ENCODE measurements at places on chromosomes 7 and 10.

DNA sequence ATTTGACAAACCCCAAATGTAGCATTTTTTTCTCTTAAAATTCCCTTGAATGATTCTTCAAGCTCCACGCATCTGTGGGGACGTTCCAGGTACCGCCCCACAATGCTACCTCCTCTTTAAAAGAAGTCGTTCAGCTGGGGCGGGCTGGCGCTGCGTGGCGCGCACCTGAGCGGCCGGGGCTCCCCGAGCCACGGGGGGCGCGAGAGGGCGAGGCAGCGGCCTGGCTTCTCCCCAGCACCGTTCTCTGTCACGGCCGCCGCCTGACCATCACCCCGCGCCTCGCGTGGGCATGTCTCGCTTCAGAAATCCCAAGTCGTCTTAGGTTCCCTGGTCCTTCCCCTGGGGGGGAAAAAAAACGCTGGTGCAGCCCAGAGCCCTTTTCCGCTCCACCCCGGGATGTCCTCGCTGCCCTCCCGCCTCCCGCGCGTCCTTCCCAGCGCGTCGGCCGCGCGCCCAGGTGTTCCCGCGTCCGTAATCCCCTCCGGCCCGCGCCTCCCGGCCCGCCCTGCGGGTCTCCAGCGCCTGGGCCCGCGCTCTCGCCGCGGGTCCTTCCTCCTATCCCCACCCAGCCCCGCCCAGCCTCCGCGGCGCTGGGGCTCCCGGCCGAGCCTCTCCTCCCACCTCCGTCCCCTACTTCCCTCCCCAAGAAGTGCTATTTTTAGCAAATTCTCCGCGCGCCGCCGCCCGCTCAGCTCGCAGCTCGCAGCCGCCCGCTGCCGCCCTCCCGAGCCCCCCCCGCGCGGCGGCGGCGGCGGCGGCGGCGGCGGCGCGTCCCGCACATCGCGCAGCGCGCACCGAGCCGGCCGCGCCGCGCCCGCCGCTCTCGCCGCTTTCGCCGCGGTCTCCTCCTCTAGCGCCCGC, 58.7 kb upstream of the PRPS1L1 start:
- peaks cover 2% of the 10 kb centered on the region for H3K4me1 ChIP-seq
- DNase-seq: no peak
- H3K36me3 ChIP-seq: no peaks in the 10 kb centered on the region
- peak overlapping the region; percentile 46 for H3K4me3 ChIP-seq
- H3K27me3 ChIP-seq: peaks cover 47% of the 10 kb centered on the region

DNA sequence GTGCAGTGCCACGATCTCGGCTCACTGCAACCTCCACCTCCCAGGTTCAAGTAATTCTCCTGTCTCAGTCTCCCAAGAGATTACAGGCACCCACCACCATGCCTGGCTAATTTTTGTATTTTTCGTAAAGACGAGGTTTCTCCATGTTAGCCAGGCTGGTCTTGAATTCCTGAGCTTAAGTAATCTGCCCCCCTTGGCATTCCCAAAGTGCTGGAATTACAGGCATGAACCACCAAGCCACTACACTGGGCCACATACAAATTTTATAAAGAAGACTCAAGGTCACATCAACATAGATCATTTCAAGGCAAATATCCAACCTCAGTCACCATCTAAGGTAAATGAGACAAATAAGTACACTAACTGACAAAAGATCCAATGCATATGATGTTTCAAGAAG, 32.1 kb downstream of the IGF2BP3 start:
- no peak for DNase-seq
- H3K27ac ChIP-seq: no peak overlapping the region
- peaks cover 5% of the 10 kb centered on the region for H3K27me3 ChIP-seq
- H3K4me3 ChIP-seq: no peak overlapping the region
- H3K36me3 ChIP-seq: no peaks in the 10 kb centered on the region

DNA sequence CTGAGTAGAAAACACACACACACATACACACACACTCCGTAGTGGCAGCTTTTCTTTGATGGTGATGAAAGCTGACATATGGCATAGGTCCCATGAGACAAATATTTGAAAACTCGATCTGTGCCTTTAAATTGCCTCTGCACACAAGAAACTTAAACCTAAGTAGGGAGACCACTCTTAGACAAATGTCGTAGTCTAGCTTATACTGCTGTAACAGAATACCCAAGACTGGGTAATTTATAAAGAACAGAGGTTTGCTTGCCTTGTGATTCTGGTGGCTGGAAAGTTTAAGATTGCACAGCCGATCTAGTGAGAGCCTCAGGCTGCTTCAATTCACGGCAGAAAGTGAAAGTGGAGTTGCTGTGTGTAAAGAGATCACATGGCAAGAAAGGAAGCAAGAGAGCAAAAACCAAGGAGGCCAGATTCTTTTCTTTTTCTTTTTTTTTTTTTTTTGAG, 489.4 kb upstream of the SORCS1 start:
- H3K27ac ChIP-seq: peak overlapping the region; percentile 32
- peaks cover 7% of the 10 kb centered on the region for H3K4me1 ChIP-seq
- H3K36me3 ChIP-seq: no peaks in the 10 kb centered on the region
- DNase-seq: peak; percentile 22
- H3K27me3 ChIP-seq: no peaks in the 10 kb centered on the region

DNA sequence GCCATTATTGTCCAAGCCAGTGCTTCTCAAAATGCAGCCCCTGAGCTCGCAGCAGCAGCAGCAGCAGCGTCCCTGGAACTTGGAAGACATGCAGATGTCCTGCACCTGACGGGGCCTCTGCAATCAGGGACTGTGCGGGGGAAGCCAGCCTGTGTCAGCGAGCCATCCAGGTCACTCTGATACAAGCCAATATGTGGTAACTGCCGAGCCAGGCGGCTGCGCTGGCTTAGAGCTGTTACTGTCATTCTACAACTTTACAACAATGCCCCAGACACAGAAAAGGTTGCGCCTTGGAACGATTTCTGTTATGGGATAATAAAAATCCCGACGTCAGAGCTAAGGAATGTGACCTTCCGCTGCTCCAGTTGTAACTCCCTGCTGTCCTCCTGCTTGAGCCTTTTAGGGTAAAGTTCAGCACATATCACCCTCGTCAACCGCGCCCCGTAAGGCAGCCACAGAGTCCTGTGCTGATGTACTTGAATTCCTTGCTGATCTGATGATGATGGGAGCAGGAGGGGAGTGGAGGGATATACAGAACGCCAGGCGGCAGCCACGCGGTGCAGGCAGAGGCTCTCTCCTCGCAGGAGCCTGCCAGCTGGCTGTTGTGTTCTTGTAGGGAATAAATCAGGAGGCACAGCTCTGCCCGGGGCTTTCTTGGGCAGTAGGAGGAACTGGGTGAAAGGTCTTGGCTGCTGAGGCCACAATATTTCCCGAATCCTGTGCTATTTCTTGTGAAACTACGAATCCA, 20.0 kb upstream of the CRYGN start:
- H3K4me1 ChIP-seq: peaks cover 6% of the 10 kb centered on the region
- no peak overlapping the region for H3K27ac ChIP-seq
- H3K27me3 ChIP-seq: peaks cover 12% of the 10 kb centered on the region
- no peak overlapping the region for H3K4me3 ChIP-seq

DNA sequence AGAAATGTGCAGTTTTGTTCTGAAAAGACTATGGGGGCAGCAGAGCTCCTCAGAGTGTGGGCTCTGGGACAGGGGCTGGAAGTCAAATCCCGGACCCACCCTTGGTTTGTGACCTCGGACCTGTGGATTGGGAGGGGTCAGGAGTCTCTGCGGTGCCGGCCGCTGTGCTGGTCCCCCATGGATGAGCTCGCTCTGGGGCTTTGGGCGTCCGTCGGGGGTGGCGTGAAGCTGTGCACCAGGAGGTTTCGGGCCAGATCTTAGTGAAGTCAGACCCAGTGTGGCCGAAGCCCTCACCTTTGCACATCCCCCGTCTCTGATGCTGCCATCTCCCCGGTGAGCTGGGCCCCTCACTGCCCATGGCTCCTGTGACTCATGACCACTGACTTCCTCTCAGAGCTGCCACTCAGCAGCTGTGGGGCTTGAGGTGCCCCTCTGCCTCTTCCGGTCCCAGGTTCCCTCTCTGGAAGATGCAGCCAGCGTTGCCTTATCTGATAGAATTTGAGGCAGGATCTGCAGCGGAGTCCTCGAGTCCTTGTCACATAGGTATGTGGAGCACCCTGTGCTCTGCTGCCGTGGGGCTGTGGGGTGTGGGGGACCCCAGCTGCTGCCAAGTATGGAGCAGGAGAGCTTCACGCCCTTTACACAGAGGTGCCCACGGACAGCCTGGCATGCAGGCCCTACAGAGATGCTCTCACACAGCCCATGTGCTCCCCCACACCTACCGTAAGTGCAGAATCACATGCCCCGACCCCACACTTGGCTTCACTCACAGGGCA, 11.4 kb upstream of the SCART1 start:
- peaks cover 3% of the 10 kb centered on the region for H3K27me3 ChIP-seq
- H3K4me3 ChIP-seq: peak overlapping the region; percentile 27
- peak; percentile 60 for DNase-seq

DNA sequence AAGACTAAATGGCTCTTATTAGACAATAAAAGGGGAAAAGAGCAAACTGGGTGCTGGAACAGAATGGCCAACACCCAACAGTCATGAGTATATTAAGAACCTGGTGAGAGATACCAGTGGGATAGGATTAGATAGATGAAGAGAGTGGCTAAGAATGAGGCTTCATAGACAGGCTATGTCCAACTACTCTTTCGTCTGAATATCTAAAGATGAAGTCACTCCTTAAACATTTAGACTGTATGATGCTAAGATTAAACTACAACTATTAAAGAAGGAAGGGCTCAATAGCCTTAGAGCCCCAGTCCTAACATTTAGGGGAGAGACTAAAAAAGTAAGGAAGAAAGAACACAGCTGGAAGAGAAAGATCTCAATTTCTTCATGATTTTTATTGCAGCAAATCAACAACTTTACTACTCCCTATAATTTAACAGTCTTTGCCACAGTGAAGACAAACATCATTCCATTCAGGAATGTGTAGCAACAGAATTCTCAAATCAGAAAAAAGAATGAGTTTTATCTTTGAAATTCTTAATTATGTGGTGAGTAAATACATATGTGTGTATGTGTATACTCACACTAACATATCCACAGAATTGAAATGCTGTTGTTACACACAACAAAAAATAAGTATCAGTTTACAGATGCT, 45.6 kb downstream of the CACNA2D1 start:
- no peaks in the 10 kb centered on the region for H3K36me3 ChIP-seq
- H3K27ac ChIP-seq: no peak overlapping the region
- H3K4me1 ChIP-seq: no peaks in the 10 kb centered on the region
- no peak for DNase-seq
- H3K27me3 ChIP-seq: no peaks in the 10 kb centered on the region
- H3K4me3 ChIP-seq: no peak overlapping the region

GRCh38 chr7:63925626-63926460, 72.8 kb upstream of the ZNF722 start:
- peak overlapping the region; percentile 87 for H3K4me3 ChIP-seq
- peak overlapping the region; percentile 93 for H3K27ac ChIP-seq
- peaks cover 8% of the 10 kb centered on the region for H3K36me3 ChIP-seq
- H3K4me1 ChIP-seq: peaks cover 16% of the 10 kb centered on the region
- DNase-seq: peak; percentile 89
- no peaks in the 10 kb centered on the region for H3K27me3 ChIP-seq

DNA sequence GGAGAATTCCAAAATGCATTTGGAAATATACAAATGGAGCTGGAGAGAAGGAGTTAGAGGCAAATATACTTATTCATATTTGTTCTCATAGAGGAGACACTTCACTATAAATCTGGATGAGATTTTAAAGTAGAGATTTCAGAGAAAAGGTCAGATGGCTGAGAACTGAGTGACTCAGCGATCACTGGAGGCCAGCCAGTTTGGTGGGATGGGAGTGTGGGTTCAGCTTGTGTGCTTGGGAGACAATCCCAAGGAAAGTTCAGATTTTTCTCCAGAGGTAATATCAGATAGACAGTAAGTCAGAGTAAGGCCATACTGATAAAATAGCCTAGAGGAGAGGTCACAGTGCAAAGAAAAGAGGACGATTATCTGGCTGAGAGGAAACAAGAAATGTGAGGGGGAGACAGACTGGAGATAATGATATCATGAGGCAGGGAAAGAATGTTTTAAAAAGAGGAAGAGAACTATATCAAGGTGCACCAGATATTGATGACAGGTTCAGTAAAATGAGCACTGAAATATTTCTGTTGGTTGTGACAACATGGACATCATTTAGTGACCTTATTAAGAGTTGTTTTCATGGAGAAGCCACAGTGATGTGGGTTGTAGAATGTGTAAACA, 67.0 kb downstream of the MDFIC start:
- H3K36me3 ChIP-seq: peaks cover 60% of the 10 kb centered on the region
- no peaks in the 10 kb centered on the region for H3K27me3 ChIP-seq
- H3K4me1 ChIP-seq: no peaks in the 10 kb centered on the region

- no peak for DNase-seq
- H3K36me3 ChIP-seq: no peaks in the 10 kb centered on the region
- H3K4me3 ChIP-seq: no peak overlapping the region
- H3K27me3 ChIP-seq: no peaks in the 10 kb centered on the region
- H3K27ac ChIP-seq: no peak overlapping the region
- H3K4me1 ChIP-seq: no peaks in the 10 kb centered on the region
These were observed 30.8 kb upstream of the SCIN start for GRCh38 chr7:12539681-12540080.

DNA sequence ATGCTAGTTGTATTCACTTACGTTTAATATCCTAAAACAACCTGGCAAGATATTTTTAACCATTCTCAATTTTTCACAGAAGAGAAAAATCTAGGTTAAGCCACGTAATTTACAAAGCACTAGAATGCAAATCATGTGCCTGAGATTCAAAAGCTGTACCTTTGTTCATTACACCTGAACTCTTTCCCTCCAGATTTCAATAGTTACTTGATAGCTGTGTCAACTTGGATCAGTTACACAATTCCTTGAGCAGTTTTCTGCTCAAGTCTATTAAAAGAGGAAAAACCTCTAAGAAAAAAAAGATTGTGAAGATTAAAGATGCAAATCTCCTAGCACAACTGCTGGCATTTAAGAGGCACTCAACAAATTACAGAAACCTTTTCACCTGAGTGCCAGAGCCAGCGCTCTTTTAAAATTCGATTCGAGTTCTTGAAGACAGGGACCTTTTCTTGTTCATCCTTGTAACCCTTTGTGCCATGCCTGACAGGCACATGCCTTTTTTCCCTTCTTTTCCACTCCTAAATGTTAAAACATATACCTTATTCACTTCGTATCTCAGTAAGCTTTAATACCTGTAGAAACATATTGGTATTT, 886 bp downstream of the NSUN6 start:
- H3K27ac ChIP-seq: peak overlapping the region; percentile 96
- peaks cover 41% of the 10 kb centered on the region for H3K4me1 ChIP-seq
- no peaks in the 10 kb centered on the region for H3K27me3 ChIP-seq
- H3K36me3 ChIP-seq: peaks cover 40% of the 10 kb centered on the region
- no peak for DNase-seq

GRCh38 chr7:832968-833424, 720 bp downstream of the SUN1 start:
- H3K27ac ChIP-seq: peak overlapping the region; percentile 82
- peaks cover 44% of the 10 kb centered on the region for H3K4me1 ChIP-seq
- H3K27me3 ChIP-seq: no peaks in the 10 kb centered on the region
- peaks cover 9% of the 10 kb centered on the region for H3K36me3 ChIP-seq

GRCh38 chr7:5234852-5235831, 45.1 kb downstream of the WIPI2 start:
- peaks cover 30% of the 10 kb centered on the region for H3K4me1 ChIP-seq
- no peak overlapping the region for H3K4me3 ChIP-seq
- H3K27ac ChIP-seq: no peak overlapping the region
- peaks cover 22% of the 10 kb centered on the region for H3K36me3 ChIP-seq
- DNase-seq: no peak
- peaks cover 9% of the 10 kb centered on the region for H3K27me3 ChIP-seq

- no peak for DNase-seq
- H3K4me3 ChIP-seq: no peak overlapping the region
- peaks cover 5% of the 10 kb centered on the region for H3K27me3 ChIP-seq
- H3K27ac ChIP-seq: no peak overlapping the region
- no peaks in the 10 kb centered on the region for H3K36me3 ChIP-seq
- no peaks in the 10 kb centered on the region for H3K4me1 ChIP-seq
These were observed 55.8 kb upstream of the KIF5B start for GRCh38 chr10:32112055-32112454.

GRCh38 chr7:87506246-87507180, 31.0 kb upstream of the ABCB4 start:
- DNase-seq: no peak
- H3K27ac ChIP-seq: no peak overlapping the region
- no peaks in the 10 kb centered on the region for H3K36me3 ChIP-seq
- peaks cover 9% of the 10 kb centered on the region for H3K4me1 ChIP-seq
